Stimulated activated CD8-positive, alpha-beta memory T cell treated with anti-CD3 and anti-CD28 coated beads, Interleukin-4, amount 100 ng/mL, for 4 hours (primary cell): ENCODE measurements at places on chromosomes 2 and 18.

DNA sequence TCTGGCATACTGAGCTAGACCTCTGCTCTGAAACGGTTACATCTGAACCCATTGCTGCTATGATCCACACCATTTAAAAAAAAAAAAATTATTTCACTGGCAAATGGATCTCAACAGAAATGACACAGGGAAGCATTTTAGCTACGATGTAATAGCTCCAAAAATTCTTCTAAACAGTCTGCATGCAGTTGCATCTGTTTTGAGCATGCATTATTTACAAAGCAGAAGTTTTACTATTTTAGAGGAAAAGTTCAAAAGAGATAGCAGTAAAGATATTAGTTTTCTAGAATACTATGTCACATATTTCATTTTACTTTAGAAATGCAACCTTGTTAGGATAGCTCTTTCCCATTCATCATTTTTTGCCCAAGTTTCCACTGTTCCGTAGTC, 265.7 kb downstream of the MEIS1 start:
- DNase-seq, result no peak

DNA sequence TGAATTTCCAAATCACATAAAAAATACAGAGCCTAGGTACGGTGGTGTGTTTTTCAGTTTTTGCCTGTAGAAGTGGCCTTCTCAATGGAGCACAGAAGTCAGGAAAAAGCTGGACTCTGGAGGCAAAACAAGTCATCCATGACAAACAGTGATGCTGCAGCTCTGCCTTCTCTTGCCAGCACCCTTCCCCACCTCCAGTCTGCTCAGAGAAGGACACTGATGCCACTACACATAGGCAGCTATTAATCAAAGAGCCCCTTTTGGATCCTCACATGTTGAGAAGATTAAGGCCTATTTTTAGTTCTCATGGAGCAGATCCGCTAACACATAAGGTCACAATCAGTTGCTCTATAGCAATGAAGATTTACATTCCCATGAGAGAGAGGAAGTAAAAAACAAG, 181.6 kb upstream of the GALNT5 start:
- DNase-seq, result no peak

DNA sequence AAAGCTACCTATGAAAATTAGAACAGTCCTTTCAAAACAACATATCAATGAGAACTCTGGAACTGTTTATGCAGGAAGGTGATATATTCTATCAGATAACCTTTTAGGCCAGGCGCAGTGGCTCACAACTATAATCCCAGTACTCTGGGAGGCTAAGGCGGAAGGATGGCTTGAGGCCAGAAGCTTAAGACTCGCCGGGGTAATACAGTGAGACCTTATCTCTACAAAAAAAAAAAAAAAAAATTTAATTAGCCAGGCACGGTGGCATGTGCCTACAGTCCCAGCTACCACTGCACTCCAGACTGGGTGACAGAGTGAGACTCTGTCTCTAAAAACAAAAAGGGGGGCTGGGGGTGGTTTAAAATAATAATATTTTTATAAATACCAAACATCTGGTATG, 77.9 kb downstream of the OSBPL1A start:
- DNase-seq, result no peak

- no peak for DNase-seq
Measured at GRCh38 chr18:34999756-35000289, 41.4 kb upstream of the MAPRE2 start.

DNA sequence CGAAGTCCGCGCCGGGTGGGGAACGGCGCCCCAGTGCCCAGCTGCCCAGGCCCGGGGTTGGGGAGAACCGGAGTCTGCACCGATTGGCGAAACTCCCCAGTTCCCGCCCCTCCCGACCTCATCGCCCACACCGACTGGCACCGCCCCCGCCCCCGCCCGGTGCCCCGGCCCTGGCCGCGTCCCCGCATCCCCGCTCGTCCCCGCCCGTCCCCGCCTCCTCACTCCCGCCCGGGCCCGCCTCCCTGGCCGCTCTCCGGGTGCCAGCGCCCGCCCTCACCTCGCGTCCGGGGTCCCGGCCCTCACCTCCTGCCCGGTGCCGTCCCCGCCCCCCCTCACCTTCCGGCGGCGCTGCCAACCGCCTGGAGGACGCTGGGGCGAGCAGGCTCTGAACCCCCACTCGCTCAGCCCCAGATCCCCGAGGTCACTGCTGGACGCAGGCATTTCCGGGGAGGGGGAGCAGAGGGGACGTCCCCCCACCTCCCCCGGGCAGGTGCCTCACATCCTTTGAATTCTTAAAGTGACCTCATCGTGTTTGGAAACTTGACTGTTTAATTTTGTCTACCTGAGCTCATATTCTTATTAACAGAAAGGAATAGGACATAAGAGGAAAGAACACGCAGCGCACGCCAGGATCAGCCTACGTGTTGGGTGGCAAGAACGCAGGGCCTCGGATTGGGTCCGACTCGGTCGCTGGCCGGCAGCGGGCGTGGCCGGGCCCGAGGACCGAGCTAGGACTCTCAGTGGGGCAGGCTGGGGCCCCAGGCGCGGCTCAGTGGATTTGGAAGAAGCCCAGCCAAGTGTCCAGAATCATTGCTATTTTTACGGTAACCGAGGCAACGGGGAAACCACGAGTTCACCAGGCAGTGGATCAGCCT, at the start of gene FAM110C:
Gene FAM110C, minus strand, starts transcription at position 35 of the 875 bp plus-strand sequence. CDS start 120 bp downstream, outside the sequence.
- DNase-seq, result no peak

DNA sequence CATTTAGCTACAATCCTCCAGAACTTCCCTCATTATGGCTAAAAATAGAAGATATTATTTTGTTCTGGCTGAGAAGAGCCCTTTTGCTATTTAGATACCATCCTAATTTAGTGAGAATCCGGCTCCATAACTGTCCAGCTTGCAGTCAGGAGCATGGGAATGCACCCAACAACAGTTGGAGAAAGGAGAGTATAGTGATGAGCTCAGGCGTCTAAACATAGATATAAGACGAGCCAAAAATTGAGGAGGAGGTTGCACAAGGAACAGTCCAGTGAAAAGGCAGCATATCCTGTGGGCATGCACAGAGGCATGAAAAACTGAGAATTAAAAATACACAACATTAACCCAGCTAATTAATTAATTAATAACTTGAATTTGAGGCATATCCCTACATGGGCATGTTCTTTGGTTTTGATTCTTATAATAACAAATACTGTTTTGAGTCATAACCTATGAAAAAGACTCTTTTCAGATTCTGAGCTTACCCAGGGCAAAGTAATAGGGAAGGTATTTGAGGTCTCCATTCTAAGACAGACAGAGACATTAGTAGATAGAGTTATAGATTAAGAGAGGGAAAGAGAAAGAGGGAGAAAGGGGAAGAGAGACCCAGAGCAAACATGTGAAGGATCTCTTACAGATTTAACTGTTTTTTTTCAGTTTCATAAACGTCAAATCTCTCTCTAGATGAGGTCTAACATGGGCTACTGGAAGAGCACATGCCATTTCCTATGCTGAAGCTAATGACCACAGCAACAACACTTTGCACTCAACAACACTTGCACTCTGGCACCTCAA, 311.2 kb downstream of the OSR1 start:
- DNase-seq, result no peak

DNA sequence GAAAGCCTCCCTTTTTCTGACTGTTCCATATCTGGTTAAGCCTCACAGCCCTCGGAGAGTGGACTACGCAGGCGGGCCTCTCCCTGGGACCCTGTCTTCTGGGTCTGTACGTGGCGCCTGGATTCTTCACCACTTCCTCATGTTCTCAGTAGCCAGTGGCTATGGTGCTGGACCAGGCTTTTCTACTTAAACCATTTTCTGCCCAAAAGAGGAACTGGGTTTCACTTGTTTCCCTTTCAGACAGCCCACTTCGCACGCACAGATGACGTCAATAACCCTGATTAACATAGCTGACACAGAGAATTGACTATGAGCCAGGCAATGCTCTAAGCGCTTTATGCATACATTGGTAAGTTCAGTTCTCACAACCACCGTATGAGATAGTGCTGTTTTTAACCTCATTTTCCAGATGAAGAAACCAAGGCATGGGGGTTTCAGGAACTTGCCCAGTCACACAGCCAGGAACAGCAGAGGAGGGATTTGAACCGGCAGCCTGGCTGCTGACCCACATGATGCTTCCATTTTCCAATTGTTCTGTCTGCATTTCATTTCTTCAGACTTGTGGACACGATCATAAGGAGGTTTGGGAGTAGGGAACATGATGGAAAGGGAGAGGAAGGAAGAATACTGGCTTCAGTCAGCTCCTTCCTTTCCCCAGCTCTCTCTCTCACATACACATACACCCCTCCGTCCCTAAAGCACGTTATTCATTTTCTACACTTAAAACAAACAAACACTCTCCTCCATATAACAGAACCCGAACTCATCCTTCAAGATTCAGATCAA, 41.7 kb downstream of the MYOM1 start:
- DNase-seq, result no peak

DNA sequence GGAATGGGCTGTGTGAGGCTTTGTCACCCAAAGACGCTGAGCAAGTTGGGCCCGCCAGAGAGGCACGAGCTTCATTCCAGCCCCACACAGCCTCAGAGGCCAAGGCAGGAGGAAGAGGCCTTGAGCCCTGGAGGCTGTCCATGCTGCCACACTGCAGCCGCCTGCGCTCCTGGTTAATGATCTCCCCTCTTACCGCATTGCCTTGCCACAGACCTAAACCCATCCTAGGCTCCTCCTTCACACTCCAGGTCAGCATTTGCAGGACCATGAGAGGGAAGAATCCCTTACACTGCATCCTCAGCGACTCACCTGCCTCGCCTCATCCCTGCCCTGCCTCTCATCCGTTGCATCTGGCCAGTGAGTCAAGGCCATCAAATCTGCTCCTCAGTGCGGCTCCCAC, 24.6 kb downstream of the KIF3C start:
- no peak for DNase-seq
